Activated naive CD4-positive, alpha-beta T cell treated with anti-CD3 and anti-CD28 coated beads for 36 hours (primary cell): ENCODE measurements at places on chromosomes 16 and 17. TPM values are rescaled to one million over a fixed set of nuclear protein-coding genes. Genes with fewer than 3 reads are reported as not detected.

Gene SMPD3
- total RNA-seq, result 0.67 TPM

Gene CACNA1H
- 0.50 TPM for total RNA-seq

Gene SSTR5
- not detected for total RNA-seq

Gene WSB1
- total RNA-seq, result 118 TPM

Gene TMC8
- total RNA-seq, result 110 TPM

Gene PVALEF
- not detected for total RNA-seq

Gene TSPAN10
- 0.12 TPM for total RNA-seq

Gene MATCAP1
- 24.0 TPM for total RNA-seq

Gene CCDC43
- total RNA-seq, result 31.8 TPM

Gene HEXIM1
- 24.3 TPM for total RNA-seq

GRCh38 chr16:21652453-21652852, at the start of gene IGSF6:
Gene IGSF6, minus strand, starts transcription at chr16:21652608. Its CDS starts 10 bp downstream, at chr16:21652598.
- H3K27ac ChIP-seq, result no peak within 1 kb of the TSS
- no peak for DNase-seq
- H3K4me1 ChIP-seq, result peaks cover 39% of the 10 kb centered on the region
- peaks cover 6% of the 10 kb centered on the region for H3K36me3 ChIP-seq
- no peaks in the 10 kb centered on the region for H3K27me3 ChIP-seq
- no peak within 1 kb of the TSS for H3K4me3 ChIP-seq

- peaks cover 3% of the 10 kb centered on the region for H3K36me3 ChIP-seq
- peak; percentile 61 for DNase-seq
- H3K4me1 ChIP-seq, result no peaks in the 10 kb centered on the region
- no peak overlapping the region for H3K4me3 ChIP-seq
Measured at GRCh38 chr16:27639561-27640276, 89.8 kb downstream of the KATNIP start.

- peaks cover 13% of the 10 kb centered on the region for H3K27me3 ChIP-seq
- no peaks in the 10 kb centered on the region for H3K36me3 ChIP-seq
- DNase-seq, result no peak
- H3K27ac ChIP-seq, result no peak overlapping the region
Measured at GRCh38 chr17:44642834-44643233, 13.4 kb upstream of the MEIOC start.

DNA sequence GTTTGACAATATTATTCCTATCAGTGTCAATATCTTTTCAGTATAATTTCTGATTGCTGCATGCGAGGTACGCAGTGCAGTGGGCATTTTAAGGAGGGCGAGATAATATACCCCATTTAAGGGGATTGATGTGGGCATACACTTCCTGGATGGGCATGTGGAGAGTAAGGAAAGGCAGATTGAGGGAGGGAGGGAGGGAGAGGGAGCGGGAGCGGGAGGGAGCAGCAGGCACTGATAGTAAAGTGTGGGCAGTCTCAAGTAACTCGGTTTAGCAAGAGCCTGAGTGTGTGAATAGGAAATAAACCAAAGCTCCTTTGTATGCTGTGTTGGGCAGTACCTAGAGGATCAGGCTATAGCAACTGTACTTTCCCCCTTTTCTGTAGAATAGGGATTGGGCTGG, 5.1 kb downstream of the BPTF start:
- no peak for DNase-seq
- H3K4me1 ChIP-seq, result peaks cover 67% of the 10 kb centered on the region
- no peak overlapping the region for H3K27ac ChIP-seq

- H3K4me1 ChIP-seq, result no peaks in the 10 kb centered on the region
- DNase-seq, result no peak
- no peak overlapping the region for H3K4me3 ChIP-seq
- no peak overlapping the region for H3K27ac ChIP-seq
- no peaks in the 10 kb centered on the region for H3K36me3 ChIP-seq
Measured at GRCh38 chr17:6476810-6477179, 32.5 kb downstream of the PIMREG start.

DNA sequence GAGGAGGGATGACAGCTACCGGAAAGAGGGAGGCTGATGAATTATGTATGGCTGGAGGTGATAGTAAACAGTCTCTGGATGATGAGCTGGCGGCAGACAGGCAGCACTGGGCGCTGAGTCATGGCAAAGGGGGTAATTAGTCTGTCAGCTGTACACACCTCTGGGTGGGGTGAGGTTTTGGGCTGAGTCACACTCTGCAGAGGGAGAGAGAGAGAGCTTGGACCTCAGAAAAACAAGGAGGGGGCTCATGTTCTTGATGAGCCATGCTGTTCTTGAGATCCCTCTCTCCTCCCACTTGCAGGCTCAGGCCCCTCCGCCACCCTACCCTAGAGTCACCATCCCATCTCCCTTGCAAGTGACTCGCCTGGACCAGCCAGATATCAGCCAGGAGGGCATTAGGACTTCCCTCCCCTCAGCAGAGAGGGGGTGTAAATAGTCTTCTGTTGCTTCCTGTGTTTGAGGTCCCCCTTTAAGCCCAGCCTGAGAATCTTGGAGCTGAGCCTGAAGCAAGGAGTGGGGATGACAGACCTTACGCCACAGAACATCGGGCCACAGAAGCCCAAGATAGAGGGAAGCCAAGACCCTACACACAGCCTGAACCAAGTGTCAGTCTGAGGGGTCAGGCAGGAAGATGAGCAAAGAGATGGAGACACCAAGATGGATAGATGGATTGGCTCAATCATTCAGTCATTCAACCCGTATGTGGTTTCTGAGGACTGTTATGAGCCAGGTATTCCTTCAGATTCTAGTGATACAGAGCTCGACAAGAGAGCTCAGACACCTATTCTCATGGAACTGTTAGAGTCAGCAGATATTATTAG, 383.2 kb upstream of the CCL2 start:
- no peaks in the 10 kb centered on the region for H3K4me1 ChIP-seq
- H3K36me3 ChIP-seq, result no peaks in the 10 kb centered on the region
- peaks cover 14% of the 10 kb centered on the region for H3K27me3 ChIP-seq
- no peak for DNase-seq
- no peak overlapping the region for H3K27ac ChIP-seq

DNA sequence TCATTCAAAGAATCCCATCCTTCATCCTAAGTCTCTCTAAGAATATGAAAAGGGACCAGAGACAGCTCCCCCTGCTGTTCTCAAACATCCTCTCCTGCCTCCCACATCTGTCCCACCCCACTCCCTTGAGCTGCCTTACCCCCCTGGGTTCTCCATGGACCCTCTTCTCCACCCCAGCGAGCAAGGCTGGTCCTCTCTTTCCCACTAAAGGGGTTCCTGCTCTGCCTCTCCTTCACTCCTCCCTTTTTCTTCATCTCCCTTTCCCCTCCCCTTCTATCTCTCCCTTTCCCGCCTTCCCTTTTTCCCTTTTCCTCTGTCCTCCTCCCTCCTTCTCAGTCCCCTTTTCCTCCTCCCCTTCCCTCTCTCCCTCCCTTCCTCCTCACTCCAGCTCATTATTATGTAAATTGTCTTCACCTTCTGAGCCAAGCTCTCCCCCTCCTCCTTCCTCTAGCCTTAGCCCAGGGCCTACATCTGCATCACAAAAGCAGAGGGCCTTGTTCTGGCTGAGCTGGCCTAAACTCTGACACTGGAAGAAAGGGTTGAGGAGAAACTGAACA, 90.0 kb downstream of the GNAO1 start:
- H3K4me3 ChIP-seq, result no peak overlapping the region
- no peaks in the 10 kb centered on the region for H3K36me3 ChIP-seq
- no peaks in the 10 kb centered on the region for H3K27me3 ChIP-seq

- no peaks in the 10 kb centered on the region for H3K36me3 ChIP-seq
- H3K27me3 ChIP-seq, result no peaks in the 10 kb centered on the region
- H3K4me3 ChIP-seq, result no peak overlapping the region
- peak overlapping the region; percentile 83 for H3K27ac ChIP-seq
Measured at GRCh38 chr17:74742978-74743545, 5.4 kb upstream of the NHERF1 start.
